SW480 (cell line): ENCODE measurements at places on chromosomes 5 and 9.

GRCh38 chr5:10538789-10539686 lies 24.8 kb upstream of the ANKRD33B start:
- no peak for DNase-seq

GRCh38 chr5:123537845-123538244 lies 25.9 kb downstream of the CSNK1G3 start:
- no peak for DNase-seq

DNA sequence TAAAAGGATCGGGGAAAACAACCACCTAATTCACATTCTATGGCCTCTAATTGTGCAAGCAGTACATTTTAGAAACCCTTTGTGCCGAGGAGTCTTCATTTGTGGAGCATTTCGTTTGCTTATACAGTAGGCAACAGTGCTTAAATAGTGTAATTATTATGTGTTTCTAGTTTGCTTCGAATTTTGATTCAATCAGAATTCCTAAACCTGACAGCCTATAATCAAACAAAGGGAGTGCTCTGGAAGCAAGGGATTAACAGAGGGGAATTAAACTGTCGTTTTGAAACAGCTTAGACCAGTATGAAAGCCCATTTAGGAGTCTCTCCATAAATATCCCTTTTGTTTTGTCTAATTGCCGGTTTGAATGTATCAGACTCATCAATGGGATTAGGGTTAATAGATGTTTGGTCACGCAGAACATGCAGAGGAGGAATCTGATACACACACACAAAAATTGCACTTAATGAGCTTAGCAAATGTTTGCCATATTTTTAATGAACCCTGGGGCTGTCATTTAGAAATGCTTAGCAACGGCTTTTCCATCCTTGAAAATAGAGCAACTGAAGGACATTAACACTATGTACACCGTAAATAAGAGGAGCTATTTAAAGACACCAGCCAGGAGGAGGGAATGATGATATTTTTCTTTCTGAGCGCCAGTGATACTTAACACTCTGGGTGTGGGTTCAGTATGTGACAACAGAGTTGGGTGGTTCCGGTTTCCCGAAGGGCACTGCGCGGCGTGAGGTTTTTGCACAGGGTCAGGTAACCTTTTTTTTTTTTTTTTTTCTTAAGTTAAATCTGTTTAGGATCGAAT lies 404.7 kb downstream of the TLE4 start:
- DNase-seq = no peak

- no peak for DNase-seq
Measured at GRCh38 chr5:127031147-127031862, 947 bp upstream of the MARCHF3 start.

DNA sequence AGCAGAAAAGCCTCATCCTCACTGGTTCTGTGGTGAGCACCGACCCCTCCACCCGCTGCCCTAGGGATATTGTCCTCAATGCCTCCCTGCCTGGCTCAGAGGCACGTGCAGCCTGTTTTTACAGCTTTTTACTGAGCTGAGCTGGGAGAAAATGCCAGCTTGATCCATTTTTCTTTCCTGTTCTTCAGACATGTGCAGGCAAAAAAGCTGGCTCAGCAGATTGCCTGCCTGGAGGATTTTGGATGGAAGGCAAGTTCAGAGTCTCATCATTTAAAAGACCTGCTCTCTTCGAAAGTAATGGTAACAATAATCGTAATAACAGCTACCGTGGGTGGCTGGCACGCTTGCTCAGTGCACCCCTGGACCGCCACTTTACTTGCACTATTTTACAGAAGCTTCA lies 135.0 kb upstream of the SMIM23 start:
- DNase-seq = no peak

GRCh38 chr5:92409134-92409533 lies 1026.0 kb upstream of the ARRDC3 start:
- DNase-seq = no peak

GRCh38 chr9:7656636-7657035 lies 142.9 kb downstream of the DMAC1 start:
- no peak for DNase-seq

DNA sequence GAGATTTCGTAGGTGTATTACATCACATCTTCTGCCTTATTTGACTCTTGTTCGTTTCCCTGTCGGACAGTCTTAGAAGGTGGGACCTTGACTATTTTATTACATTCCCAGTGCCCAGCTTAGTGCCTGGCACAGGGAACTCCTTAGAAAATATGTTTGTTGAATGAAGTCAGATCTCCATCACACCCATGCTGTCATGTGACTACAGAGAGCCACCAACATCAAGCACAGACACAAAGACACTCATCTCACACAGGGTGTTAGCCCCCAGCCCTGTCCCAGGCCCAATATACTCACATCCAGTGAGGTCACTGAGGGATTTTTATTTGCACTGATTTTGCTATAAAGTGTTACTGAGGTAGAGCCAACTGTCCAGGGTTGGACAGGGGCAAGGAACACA lies 692 bp upstream of the SRA1 start:
- no peak for DNase-seq

DNA sequence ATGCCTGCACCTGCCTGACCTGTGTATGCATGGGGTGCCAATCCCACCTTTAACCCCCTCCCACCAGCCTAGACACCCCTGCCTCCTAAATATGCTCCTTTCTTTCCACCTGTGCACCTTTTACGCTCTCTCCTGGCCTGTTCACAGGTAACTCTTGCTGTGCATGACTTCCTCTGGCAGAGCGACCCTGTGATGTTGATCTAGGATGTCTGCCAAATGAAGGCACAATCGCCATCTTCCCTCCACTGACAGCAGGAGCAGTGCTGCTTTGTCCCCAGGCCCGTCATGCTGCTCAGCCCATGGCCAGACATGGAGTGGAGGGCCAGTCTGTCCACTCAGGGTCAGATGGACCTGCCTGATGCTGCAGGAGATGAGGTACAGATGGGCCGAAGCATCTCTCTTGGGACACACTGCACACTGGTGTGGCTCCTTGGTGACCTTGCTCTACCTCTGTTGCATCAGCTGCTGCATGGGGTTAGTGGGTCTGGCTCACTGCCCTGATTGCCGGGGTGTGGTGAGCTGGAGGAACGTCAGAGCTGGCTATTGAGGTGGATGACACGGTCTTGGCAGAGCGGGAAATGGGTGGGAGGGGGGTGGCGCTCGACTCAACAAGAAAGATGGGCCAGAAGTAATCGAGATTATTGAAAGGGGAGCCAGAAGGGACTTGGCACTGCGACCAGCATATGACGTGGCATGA lies 101.7 kb upstream of the PITX1 start:
- peak; percentile 53 for DNase-seq

DNA sequence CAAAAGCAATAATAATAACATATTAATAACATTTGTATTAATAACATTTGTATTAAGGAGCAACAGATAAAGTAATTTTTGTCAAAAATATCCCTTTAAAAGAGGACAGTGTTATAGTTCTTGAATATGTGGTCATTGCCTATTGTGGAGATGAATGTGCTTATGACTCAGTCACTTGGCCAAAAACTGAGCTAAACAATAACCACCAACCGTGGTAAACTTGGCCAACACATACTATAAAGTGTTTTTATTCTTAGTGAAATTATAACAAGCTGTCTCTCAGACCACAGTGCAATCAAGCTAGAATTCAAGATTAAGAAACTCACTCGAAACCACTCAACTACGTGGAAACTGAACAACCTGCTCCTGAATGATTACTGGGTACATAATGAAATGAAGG lies 159.2 kb upstream of the PLPPR1 start:
- no peak for DNase-seq

- no peak for DNase-seq
Measured at GRCh38 chr9:114049441-114050225, 28.5 kb downstream of the AMBP start.

GRCh38 chr5:40223884-40224402 lies 455.8 kb upstream of the PTGER4 start:
- no peak for DNase-seq

DNA sequence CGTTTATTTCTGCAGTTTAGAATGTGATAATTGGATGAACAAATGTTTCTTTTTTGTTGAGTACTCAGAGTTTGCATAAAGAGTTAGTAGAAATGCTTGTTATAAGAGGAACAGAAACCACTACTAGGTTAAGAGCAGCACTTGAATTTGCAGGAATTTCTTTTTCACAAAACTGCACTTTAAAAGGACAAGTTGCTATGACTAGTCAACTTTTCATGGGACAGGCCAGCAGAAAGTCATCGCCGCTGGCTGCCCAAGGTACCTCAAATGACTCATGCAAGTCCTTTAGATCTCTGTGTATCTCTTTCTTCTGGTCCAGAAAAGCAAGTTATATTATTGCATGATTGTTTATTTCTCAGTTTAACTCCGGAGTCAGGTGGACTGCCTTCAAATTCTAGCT lies 97.3 kb upstream of the HMHB1 start:
- DNase-seq = no peak

GRCh38 chr5:158368686-158369085 lies 509.7 kb upstream of the CLINT1 start:
- no peak for DNase-seq
